BJ (cell line): ENCODE measurements at places on chromosomes 4 and X.

- no peak for DNase-seq
Measured at GRCh38 chrX:108171671-108172070, 80.1 kb downstream of the ATG4A start.

DNA sequence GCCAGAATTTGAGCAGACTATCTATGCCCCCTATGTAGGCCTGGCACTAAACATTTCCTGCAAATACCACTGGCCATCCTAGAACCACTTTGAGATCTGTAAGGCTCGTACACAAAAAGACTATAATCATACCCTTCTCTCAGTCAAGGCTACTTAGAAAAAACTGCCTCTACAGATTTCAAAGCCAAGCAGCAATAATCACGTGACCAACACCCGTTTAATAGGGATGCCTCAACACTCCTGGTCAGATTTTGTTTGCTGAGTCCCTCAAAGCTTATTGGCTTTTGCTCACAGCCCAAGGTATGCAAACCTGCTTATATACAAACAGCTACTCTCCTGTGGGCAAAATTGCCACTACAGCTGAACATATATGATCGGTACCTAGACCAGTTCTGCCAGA, 897 bp downstream of the COX7B2 start:
- DNase-seq = no peak

DNA sequence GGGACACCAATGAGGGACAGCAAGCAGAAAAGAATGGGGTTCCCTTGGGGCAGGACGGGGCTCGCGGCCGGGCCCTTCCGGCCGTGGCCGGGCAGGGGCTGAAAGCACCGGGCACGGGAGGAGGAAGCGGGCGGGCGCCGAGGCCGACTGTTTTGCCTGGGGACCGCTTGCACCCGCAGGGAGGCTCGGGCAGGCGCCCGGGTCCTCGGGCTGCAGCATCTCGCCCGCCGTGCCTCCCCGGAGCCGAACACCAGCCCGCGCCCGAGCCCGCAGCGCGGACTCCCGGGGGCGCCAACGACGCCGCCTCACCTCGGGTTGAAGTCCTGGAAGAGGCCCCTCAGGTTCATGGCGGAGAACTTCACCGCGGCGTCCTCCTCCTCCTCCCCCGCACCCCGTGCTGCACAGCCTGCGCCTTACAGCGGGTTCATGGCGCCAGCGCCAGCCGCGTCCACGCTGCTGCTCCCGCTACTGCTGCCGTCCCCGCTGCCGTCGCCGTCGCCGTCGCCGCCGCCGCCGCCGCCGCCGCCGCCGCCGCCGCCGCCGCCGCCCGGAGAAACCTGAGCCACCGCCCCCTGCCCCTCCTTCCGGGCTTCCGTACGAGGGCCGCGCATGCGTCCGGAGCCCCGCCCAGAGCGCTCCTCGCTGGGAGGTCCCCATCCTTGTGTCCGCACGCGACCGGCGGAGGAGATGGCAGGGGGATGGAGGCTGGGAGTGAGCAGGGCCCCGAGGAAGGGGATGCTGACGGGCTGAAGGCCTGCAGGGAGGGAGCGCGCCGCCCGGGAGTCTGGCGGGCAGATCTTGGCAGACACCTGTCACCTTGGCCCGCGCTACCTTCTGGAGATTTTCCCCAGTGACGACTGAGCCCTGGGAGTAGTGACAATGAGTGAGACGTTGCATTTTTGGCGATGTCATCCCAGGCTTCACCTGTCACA, at the start of gene TMEM185A:
TSS of gene TMEM185A (minus strand) at position 559 of the 932 bp plus-strand sequence. CDS start at position 347, 212 bp downstream.
- no peak for DNase-seq

DNA sequence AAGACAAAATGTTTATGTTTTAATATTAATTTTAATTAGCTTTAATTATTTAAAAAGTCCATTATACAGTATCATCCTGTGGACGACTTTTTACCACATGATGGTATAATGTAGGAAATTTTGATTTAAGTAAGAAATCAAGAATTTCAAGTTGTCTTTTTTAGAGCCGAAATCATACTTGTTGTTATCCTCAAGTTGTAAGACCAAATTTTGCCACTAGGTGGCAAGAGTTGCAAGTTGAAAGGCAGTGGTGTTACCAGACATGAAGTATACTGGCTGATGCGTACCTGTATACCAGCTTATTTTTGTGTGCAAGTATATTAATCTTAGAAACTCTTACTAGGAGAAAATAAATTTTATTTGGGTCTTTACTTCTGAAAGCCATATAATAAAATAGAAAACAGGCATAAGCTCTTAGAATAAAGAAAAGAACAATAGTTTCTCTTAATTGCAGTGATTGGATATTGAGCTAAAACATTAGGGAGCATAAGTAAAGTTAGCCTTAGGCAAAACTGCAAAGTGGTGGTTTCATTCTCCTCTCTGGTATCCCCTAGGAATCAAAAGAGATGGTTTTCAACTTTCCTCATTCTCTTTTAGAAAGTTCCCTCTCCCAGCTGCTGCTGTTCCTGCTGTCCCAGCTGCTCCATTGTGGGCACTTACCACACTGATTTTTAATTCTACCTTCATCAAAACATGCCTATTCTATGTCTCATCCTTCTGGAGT, 118.0 kb upstream of the WDFY3 start:
- DNase-seq = no peak

DNA sequence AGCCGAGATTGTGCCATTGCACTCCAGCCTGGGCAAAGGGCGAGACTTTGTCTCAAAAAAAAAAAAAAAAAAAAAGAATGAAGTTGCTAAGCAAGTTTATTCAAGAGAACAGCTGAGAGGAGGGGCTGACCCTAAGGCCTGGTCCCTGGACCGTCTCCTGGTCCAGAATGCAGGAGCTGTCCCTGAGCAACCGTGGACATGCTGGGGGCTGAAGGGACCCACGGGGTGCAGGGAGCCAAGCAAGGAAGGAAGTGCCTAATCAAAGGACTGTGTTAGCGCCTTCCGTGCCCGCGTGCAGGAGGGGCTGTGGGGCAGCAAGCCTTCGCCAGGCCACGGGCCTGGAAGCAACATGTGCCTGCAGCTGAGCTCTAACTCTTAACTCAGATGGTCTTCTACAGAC, 39.1 kb upstream of the CDKN2AIP start:
- no peak for DNase-seq

DNA sequence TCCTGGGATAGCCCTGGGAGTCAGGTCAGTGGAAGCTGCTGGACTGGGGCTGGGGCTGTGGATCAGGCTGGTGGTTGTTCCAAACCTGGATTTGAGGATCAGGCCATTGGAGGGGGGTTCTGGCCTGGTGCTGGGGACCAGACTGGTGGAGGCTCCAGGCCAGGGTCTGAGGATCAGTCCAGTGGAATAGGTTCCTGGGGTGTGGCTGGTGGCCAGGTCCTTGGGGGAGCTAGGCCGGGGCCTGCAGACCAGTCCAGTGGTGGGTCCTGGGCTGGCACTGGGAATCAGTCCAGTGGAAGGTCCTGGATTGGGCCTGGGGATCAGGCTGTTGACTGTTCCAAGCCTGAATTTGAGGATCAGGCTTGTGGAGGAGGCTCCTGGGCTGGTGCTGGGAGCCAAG, 8.0 kb downstream of the ARMCX4 start:
- DNase-seq = no peak

DNA sequence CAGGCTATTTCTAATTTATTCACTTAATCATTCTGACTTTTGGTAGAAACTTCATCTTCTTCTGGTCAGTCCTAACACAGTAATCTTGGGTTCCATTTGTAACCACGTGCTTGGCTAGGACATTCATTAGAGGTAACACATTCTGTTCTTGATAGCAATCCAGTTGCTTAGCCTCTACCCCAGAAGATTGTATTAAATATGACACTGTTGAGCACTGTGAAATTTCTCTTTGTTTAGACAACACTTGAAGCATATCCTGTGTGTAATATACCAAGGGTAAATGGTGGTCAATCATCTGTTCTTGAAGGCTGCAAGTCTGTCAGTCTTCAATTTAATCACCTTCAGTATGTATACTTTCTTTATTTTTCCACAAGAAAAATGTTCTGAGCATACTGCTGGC, 523.0 kb downstream of the ANKRD50 start:
- DNase-seq = no peak

- DNase-seq = no peak
Measured at GRCh38 chr4:83552083-83552482, 16.2 kb downstream of the GPAT3 start.

DNA sequence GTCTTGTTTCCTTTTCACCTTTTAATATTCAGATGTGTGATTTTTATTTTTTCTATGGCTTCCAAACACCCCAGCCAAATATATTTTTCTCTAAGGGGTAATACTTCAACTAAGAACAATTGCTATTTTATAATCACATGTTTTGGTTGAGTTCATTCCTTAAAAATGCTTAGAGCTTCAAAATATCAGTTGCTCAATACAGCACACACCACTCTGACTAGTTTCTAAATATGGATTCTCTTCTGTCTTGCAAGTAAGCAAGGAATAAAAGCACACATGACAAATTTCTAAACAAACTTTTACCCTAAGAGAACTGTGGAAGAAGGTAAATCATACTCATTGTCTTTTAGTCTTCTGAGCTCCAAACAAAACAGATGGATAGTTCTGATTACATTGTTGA, 27.2 kb downstream of the ANTXR2 start:
- DNase-seq = peak; percentile 50

DNA sequence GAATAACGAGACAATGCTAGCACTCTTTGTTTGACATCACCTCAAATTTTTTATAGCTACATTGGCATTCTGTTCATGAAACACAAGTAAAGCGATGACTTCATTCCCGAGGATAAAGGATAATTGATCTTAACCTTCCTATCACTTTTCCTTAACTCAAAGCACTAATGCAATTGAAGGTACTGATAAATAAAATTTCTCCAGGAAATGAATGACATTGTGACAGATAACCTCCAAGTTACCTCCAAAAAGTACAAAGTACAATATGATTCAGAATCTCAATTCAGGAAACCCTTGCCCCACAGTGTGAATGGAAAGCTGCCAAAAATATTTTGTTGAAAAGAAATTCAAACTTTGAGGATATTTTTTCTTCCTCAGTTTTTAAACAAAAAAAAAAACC, 1.8 kb downstream of the PRSS12 start:
- no peak for DNase-seq

- DNase-seq = no peak
Measured at GRCh38 chrX:17743913-17744312, 6.6 kb downstream of the SCML1 start.

DNA sequence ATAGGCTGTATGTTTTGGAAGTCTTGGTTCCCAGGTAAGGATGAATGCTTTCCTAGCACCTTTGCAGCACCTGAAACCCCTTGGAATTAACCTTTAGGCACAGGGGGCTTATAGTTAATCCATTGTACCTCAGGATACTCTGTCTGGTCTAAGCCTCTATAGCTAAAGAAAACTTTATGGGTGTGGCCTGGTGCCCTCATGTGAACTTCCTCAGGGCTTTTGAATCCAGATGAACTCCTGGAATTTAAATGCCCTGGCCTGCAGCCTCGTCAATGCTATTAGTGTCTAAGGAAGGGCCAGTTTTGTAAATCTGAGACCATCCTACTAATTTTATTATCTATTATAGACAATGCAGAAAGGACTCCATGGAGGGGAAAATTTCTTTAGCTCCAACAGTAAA, 33.8 kb downstream of the IRS4 start:
- DNase-seq = no peak

DNA sequence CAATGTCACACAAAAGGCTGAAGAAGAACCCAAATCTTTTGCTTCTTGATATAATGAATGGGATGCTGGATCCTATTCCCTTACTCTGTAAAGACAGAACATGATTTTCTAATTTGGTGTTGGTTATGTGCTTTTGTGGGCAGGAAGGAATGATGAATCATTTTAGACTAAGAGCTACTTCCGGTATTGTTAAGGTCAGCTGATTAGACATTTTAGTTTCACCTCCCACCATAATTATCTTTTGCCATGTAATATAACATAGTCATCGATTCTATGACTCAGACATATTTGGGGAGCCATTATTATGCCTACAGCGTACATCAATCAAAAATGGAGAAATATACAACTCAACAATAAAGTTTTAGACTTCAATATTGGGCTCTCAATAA, 265.3 kb downstream of the ZNF674 start:
- DNase-seq = no peak

DNA sequence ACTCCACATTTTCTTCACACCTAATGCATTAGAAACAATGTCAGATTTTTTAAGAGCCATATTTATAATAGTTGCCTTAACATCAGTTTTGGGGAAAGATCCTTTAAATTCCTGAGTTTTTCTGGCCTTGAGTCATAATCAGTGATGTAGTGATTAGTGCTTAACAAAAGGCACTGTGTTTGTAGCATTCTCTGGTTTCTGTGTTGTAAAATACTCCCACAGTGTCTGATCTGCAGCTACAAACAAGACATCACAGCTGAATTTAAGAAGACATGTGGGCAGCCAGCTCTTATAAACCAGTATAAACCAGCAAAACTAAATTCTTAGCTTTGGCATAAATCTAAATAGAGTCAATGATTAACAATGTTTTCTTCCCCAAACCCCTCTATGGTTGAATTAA, 233.8 kb downstream of the FSTL5 start:
- DNase-seq = peak; percentile 24

DNA sequence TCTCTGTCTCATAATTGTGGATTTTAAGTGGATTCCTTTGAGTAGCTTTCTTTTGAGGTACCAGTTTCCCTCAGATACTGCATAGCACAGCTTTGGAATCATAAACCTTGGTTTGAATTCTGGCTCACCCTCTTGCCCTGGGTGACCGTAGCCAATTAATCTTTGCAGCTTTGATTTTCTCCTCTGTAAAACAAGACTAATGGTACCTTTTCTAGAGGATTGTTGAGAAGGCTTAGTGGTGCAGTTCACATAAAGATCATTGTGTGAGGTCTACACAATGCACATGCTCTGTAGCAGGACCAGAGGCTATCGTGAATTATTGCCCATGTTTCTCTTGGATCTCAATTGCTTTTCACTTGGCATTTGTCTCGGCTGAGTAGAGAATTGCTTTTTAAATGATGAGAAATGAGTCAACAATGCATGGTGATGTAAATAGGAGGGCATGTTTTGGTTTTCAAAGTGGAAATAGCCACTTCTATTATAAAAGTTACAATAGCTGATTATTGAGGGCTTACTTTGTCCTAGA, 47.9 kb downstream of the TMEM131L start:
- DNase-seq = peak; percentile 57

DNA sequence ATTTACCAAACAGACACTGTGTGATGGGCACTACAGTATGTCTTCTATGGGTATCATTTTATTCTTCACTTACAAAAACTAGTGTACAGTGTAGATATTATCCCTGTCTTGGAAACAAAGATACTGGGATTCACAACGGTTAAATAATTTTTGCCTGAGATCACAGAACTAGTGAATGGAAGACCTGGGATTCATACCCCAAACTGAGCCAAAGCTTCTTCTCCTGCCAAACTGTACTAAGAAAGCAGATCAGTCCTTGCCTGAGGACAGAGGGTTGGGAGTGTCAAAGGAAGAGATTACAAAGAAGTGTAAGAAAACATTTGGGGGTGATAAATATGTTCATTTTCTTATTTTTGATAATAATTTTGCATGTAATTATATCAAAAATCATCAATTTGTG, 43.1 kb downstream of the PPA2 start:
- DNase-seq = no peak

- DNase-seq = no peak
Measured at GRCh38 chr4:90495211-90495610, 368.0 kb downstream of the CCSER1 start.
